Right lung (tissue), 10 donors: ENCODE measurements at places on chromosomes 3 and 15. TPM values are rescaled to one million over a fixed set of nuclear protein-coding genes. Genes with fewer than 3 reads are reported as not detected.

CLRN1 gene
- not detected for polyA plus RNA-seq

GRCh38 chr15:87634361-87634760, 622.2 kb downstream of the NTRK3 start:
- DNase-seq: no peak

TTC21A gene
- 13.5 TPM for polyA plus RNA-seq

DNA sequence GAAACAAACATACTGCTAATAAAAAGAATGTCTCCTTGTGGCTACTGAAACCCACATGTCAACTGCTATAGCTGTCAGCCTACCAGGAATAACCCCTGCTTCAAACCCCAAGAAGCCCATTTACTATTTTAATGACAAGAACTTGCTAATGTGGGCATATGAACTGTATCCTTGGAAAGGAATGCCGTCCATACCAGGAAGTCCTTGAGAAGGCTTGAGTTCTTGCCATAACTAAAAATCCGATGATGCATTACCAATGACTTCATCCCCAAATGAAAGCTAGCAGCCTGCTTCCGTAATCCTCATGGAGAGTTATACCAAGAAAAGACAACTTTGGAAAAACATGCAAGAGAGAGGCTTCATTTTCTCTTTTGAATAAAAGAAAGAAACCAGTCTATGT, 34.8 kb downstream of the MINDY4B start:
- DNase-seq: no peak

DNA sequence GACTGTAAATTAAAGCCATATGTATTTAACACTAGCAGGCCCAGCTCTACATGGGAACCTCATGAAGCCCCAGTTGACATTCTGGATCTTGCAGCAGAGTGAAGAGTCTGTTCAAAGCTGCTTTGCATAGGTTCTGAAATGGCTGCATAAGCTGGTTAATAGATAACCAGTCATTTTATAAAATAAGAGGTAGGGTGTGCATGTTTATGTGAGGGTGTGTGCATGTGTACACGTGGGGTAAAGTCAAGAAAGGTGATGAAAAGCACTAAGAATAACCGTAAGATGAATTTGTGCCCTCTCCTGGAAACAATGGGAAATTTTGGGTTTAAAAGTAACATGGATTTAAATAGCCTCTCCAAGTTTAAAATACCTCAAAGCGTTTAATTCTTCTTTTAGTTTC, 33.0 kb downstream of the PAQR9 start:
- no peak for DNase-seq

PLXNB1 gene
- 77.3 TPM for polyA plus RNA-seq

RPL15 gene
- polyA plus RNA-seq: 2,946 TPM

- DNase-seq: no peak
Observed at GRCh38 chr15:75171408-75171807, 30.3 kb upstream of the C15orf39 start.

DNA sequence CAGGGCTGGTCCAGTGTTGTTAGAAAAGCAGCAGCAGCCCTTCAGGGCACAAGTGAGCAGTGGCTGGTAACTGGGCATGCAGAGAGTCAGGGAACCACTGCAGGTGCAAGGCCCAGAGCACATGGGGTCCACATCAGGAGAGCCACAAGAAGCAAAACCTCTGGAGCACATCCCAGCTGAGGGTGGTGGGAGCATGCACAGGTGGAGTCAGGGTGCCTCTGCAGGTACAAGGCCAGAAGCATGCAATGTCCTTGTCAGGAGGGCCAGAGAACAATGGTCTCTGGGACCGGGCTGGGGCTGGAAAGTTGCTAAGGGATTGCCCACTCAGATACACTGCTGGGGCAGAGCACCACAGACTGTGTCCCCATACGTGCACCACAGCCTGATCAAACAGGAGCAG, 226.1 kb upstream of the UBE2E2 start:
- DNase-seq: no peak

ILDR1 gene
- polyA plus RNA-seq: 4.7 TPM

DNA sequence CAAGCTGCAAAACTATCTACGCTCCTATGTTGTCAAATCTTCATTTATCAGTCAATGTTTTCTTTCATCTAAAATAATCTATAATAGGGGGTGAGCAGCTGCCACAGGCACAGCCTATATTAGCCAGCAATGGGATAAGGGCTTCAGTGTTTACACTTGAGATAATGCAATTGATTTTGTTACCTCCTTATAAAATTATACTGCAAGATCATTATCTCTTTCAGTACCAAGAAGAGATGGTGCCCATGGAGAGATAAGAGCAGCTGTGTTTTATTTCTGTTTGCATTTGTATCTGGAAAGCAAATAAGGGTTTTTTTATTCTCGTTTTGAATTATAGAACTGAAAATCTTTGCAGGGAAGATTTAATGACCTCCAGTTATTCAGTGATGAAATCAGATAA, 68.9 kb downstream of the PLD1 start:
- no peak for DNase-seq

DNA sequence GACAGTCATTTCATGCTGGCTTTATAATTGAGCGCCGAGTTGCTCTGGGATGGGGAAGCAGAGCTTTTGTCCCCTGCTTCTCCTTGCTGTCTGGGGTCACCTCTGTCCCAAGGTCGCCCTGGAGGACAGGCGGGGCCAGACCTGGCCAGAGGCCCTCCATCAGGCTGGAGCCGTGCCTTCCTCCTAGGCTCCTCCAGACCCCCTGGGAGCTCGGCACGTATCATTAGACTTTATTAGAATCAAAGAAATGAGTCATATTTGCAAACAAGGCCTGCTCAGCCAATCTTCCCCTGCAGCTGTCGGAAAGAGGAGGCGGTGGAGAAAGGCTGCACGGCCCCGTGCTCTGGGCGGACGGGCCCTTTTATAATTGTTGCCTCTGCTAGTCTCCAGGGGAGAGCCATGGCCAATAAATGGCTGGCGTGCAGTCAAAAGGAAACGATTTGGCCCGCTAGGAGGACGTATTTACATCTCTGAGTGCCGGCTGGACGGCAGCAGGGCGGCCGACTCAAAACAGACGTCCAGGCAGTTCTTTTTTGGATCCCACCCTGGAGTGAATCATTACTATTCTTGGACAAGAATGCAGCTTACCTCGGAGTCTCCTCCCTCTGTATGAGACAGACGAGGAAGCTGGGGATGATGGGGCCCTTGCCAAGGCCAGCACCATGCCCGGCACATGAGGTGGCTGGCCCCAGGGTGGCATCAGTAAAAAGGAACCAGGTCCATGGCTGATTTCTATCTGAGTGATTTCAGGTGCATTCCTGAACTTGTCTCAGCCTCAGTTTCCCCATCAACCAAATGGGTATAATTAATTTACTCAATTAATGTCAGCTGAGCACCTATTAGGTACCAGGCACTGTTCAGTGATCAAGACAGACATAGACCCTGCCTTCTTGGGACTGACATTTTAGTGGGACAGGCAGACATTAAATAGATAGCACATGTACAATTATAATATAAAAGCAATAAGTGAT, 50.6 kb downstream of the SLC6A6 start:
- DNase-seq: peak; percentile 93

GRCh38 chr15:71387810-71388209, 272.5 kb downstream of the THSD4 start:
- no peak for DNase-seq

KBTBD8 gene
- polyA plus RNA-seq: 1.2 TPM

ATP13A4 gene
- 45.8 TPM for polyA plus RNA-seq

- DNase-seq: no peak
Observed at GRCh38 chr3:60323651-60324050, 927.6 kb downstream of the FHIT start.

- no peak for DNase-seq
Observed at GRCh38 chr3:137998121-137999042, 11.6 kb upstream of the CLDN18 start.

TM6SF1 gene
- 3.7 TPM for polyA plus RNA-seq
